A549 treated with dexamethasone at 1 μM for 4 hours (cell line): ENCODE measurements at places on chromosomes 2 and 18. TPM values are rescaled to one million over a fixed set of nuclear protein-coding genes. Genes with fewer than 3 reads are reported as not detected.

Gene SAG
- 0.24 TPM in 1 of 5 replicates, not detected in the others for total RNA-seq

Gene ANKAR
- total RNA-seq = 1.2 to 1.8 TPM (median 1.3 TPM) in 5 replicates

Gene MATN3
- total RNA-seq = 11.0 to 18.8 TPM (median 15.4 TPM) in 5 replicates

Gene FEV
- 0.20 TPM in 1 of 5 replicates, not detected in the others for total RNA-seq

Gene MYCN
- 0.05 TPM in 1 of 5 replicates, not detected in the others for total RNA-seq

Gene HES6
- total RNA-seq = 7.0 to 12.0 TPM (median 11.0 TPM) in 5 replicates

Gene SCLY
- 15.5 to 21.6 TPM (median 20.5 TPM) in 5 replicates for total RNA-seq

Gene FHL2
- 40.7 to 51.7 TPM (median 49.3 TPM) in 5 replicates for total RNA-seq

Gene RGPD4
- total RNA-seq = 0.02 to 0.07 TPM (median 0.04 TPM) in 5 replicates

Gene C2orf15
- total RNA-seq = 0.48 to 0.58 TPM (median 0.57 TPM) in 5 replicates

Gene EPG5
- 3.3 to 4.9 TPM (median 4.1 TPM) in 5 replicates for total RNA-seq

Gene SCTR
- total RNA-seq = 0.15 to 0.18 TPM in 2 of 5 replicates, not detected in the others

Gene PROM2
- 0.02 TPM in 2 of 5 replicates, not detected in the others for total RNA-seq

Gene MGAT4A
- total RNA-seq = 1.4 to 3.5 TPM (median 2.5 TPM) in 5 replicates

Gene RAB12
- total RNA-seq = 24.1 to 30.6 TPM (median 25.2 TPM) in 5 replicates

Gene TMEFF2
- 0.20 to 0.50 TPM (median 0.34 TPM) in 5 replicates for total RNA-seq

Gene IL1F10
- not detected in 5 replicates for total RNA-seq

Gene DOK6
- not detected in 5 replicates for total RNA-seq

Gene CAPN14
- total RNA-seq = 0.04 to 0.06 TPM (median 0.05 TPM) in 4 of 5 replicates, not detected in the other

Gene LONRF2
- total RNA-seq = 1.5 to 3.3 TPM (median 2.1 TPM) in 5 replicates

Gene POTEI
- 0.01 TPM in 1 of 5 replicates, not detected in the others for total RNA-seq

Gene IL1RL2
- 0.04 to 0.08 TPM (median 0.06 TPM) in 3 of 5 replicates, not detected in the others for total RNA-seq

Gene SULT1C2
- total RNA-seq = 0.33 to 0.65 TPM (median 0.41 TPM) in 5 replicates

Gene MROH2A
- total RNA-seq = 0.14 to 0.37 TPM (median 0.30 TPM) in 5 replicates

Gene SERPINB3
- total RNA-seq = 0.06 to 0.16 TPM (median 0.10 TPM) in 5 replicates

Gene SERPINB12
- total RNA-seq = not detected in 5 replicates

Gene LDAH
- total RNA-seq = 16.7 to 19.9 TPM (median 19.6 TPM) in 5 replicates

Gene DSG1
- total RNA-seq = not detected in 5 replicates

Gene ASTL
- total RNA-seq = not detected in 5 replicates

Gene DNAJC10
- 54.7 to 85.0 TPM (median 73.2 TPM) in 5 replicates for total RNA-seq

Gene MC4R
- not detected in 5 replicates for total RNA-seq
